ENCODE measurements at places on chromosomes 6 and 20.
A peak's percentile ranks its signal among the peaks of the same experiment; 100 is the strongest.

GRCh38 chr6:168152306-168152963 lies 73.4 kb upstream of the FRMD1 start:
- no peak for DNase-seq

GRCh38 chr6:130143709-130144108 lies 79.0 kb downstream of the SAMD3 start:
- no peak for DNase-seq

- no peak for DNase-seq
These were observed 52.5 kb downstream of the ATG5 start for GRCh38 chr6:106273087-106273486.

GRCh38 chr6:168158980-168159349 lies 80.0 kb upstream of the FRMD1 start:
- DNase-seq: no peak

GRCh38 chr6:65771946-65772345 lies 64.9 kb upstream of the EYS start:
- DNase-seq: no peak

DNA sequence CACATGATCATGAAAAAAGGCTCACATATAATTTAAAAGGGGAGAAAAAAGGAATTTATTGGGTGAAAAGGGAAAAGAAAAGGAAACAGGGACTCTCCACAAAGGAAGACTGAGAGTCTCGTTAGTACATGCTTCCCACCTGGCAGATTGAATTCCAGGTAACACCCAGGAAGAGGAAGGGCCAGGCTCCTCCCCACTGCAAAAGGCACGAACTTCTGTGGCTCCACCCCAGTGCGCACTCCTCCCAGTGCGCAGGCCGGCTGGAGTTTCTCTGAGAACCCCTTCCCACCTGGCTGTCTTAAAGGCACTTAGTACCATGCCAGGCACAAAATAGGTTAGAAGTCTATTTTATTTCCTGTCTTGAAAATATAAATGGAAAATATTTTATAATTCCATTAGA lies 129.8 kb downstream of the COL12A1 start:
- DNase-seq: no peak

GRCh38 chr20:25858495-25859425 lies 162.1 kb upstream of the ZNF337 start:
- no peak for DNase-seq

DNA sequence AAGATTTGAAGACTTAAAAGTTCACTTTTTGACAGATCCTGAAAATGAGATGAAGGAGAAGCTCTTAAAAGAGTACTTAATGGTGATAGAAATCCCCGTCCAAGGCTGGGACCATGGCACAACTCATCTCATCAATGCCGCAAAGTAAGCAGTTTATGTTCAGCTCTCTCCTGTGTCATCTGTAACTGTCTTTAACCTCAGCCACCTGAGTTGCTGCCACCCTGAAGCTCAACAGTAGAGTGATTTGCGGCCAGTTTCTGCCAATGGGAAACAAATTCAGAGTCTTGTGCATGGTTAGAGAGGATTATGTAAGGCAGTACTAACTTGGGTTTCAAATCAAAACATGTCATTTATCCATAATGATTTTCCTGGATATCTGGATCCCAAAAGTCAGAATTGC lies 10.1 kb downstream of the TNFAIP3 start:
- no peak for DNase-seq

DNA sequence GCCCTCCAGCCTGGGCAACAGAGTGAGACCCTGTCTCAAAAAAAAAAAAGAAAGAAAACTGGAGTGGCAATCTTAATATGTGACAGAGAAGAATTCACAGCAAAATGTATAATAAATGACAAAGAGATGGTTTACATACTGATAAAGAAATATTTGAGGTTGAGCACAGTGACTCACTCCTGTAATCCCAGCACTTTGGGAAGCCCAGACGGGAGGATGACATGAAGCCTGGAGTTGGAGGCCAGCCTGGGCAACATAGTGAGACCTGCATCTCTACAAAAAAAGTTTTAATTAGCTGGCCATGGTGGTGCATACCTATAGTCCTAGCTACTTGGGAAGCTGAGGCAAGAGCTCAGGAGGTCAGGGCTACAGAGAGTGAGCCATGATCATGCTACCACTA lies 12.4 kb upstream of the DEFB118 start:
- DNase-seq: no peak

DNA sequence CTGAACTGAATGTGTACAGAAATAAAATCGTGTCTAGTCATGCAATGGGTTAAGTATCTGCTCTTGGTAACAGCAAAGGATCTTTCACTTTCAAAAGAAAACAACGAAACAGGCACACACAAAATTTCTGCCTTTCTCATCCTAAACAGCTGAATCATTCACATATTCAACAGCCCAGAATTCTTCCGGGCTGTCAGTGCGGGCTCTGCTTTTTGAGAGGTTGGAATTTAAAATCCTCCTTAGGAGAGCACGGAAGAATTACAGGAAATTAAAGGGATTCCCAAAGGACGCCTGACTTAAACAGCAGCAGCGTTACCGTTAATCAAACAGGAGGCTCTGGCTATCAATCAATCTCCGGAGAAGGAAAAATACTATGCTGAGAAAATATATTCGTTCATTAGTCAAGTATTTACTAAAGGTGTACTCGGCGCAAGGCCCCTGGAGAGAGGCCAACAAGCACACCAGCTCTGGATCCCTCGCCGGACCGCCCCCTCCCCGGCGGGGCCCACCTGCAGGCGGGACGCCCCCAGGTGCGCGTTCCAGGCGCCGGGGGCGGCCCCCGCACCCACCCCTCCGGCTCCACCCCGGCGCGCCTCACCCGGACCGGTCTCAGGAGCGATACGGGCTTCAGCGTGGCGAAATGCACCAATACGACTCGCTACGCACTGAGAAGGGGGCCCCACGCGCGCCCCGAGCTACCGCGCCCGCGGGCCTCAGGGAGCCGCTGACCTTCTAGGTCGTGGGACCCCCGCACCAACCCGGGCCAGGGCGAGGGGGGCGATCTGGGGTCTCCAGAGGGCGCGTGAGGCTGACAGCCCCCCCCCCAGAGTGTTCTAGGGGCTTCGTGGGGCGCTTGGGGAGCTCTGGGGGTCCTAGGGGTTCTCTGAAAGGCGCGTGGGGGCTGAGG lies 1.0 kb downstream of the NAPB start:
- DNase-seq: peak; percentile 64

- no peak for DNase-seq
These were observed 32.7 kb downstream of the PLN start for GRCh38 chr6:118580585-118581419.

- no peak for DNase-seq
These were observed 154.9 kb downstream of the FOXA2 start for GRCh38 chr20:22429175-22430153.

- no peak for DNase-seq
These were observed 413.9 kb upstream of the JARID2 start for GRCh38 chr6:14831937-14832336.

DNA sequence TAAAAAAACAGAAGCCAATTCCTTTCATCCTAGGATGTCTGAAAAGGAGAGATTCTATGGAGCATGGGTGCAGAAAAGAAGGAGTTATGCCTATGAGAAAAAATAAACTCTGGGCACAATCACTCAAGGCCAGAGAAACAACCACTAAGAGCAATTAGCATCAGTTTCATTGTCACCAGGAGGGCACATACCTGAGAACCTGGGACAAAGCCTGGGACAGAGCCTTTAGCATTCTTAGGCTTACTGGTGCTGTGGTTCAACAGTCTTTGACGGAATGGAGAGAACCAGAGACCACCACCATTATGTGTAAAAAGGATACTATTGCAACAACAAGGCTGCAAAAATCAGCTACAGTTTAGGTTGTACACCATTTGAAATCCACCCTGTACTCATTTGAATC lies 29.4 kb upstream of the BCKDHB start:
- no peak for DNase-seq

DNA sequence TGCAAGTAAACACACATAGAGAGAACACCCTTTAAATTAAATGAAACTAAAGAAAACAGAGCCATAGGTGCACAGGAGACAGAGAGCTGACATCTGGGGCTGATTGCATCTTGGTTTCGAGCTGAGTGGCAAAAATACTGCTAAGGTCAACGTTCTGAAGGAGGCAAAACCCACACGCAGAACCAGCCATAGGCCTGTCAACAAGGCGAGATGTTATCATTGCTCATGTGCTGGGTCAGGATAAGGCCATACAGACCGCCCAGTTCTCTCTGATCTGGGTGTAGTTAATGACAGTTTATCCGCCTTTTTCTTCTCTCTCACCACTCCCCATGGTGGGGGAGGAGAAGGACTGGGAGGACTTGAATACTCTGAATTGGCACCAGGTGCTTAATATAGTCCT lies 4.5 kb upstream of the FAM110A start:
- DNase-seq: no peak

GRCh38 chr6:6656287-6656686 lies 67.8 kb downstream of the LY86 start:
- no peak for DNase-seq

DNA sequence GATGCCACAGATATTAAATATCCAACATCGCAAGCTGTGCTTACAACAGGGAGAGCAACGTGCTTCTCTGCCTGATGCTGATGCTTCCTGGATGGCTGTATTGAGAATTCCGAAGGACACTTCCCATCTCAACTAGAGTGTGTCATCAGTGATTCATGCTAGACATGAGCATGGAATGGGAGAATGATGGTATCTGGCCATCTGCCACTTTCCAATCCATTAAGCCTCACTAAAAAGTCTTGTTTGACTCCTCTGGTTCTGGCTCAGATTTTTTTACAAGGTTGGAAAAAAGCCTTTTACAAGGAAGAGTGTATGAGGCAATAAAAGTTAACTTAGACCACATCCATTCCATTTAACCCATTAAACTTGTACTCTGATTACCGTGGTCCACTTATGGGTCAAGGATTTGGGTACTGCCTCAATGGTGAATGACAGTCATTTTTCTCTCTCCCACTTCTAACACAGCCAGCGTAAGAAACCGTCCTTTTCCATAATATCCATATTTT lies 265.3 kb downstream of the UST start:
- no peak for DNase-seq

GRCh38 chr6:39003072-39003471 lies 45.5 kb upstream of the GLP1R start:
- DNase-seq: no peak

- DNase-seq: no peak
These were observed 501 bp upstream of the ELOVL5 start for GRCh38 chr6:53349209-53349693.

- no peak for DNase-seq
These were observed 672.8 kb downstream of the KIF16B start for GRCh38 chr20:15900443-15900842.

DNA sequence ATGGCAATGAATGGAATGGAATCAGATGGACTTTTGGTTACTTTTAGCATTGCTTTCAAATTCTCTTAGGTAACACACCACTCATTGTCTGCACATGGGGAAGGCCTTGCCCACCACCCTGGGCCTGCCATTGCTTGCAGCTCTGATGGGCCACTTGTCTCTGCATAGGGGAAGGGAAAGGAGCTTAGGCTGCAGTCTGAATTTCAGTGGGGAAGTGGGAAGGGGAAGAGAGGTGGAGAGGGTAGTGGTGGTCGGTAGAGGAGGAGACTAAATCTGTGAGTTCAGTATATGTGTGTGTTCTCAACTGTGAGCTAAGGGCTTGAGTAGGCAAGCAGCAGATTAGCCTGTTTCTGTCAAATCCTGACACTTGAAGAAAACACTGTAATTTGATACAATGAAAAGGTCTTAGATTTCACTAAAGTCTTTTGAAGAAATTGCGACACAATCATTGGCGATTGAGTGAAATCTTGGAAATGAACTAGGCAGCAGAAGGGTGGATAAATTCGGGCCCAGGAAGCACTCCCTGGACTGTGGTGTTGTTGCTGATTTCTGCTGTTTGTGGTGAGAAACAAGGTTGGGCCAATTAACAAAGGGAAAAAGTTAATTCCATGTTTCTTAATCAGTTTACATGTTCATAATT lies 80.6 kb downstream of the OTOR start:
- DNase-seq: no peak

DNA sequence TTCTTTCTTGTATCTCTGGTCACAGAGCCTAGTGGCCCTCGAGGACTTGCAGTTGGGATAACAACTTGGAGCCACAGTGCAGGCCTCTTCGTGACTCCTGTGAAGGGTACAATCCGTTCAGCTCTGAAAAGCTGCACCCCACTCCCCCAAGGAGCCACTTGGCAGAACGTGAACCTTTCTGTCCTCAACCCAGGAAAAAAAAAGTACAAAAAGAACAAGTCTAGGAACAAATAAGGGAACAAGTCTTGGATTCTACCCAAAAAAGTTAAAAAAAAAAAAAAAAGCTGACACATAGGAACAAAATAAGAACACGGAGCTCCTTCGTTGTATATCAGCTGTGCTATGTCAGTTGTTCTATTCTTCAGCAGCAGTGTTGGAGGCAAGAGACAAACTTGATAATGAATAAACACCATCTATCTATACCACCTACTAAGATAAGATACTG lies 77.9 kb upstream of the TULP1 start:
- DNase-seq: no peak

DNA sequence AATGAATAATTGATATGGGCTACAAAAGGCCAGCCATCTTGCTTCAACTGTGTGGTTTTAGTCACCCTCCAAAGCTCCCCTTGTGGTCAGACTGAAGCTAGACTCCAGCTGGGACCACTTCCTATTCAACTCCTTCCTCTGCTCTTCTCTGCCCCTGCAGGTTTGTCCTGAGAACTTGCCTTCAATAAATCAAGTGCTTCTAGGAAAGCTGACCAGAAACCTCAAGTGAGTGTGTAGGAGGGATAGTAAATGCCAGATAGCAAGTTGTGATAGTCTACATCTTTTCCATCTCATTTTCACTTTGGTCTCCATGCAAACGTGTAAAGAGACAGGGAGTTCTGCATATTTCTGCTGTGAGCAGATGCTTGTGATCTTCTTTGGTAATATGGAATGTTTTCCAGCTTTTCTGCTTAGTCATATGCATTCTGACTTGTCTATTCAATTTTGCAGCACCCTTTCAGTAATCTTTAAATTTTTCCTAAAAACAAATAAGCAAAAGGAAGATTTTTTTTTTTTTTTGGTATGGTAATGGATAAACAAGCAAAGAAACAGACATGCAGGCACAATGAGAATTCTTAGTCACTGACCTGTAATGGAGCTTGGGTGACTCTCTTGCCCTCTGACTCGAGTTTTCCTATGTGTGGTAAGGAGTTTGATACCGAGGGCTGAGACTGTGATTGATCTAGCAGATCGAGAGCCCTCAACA lies 201.3 kb upstream of the BTBD3 start:
- DNase-seq: no peak

- no peak for DNase-seq
These were observed 85.1 kb downstream of the NCOA3 start for GRCh38 chr20:47586649-47587294.

DNA sequence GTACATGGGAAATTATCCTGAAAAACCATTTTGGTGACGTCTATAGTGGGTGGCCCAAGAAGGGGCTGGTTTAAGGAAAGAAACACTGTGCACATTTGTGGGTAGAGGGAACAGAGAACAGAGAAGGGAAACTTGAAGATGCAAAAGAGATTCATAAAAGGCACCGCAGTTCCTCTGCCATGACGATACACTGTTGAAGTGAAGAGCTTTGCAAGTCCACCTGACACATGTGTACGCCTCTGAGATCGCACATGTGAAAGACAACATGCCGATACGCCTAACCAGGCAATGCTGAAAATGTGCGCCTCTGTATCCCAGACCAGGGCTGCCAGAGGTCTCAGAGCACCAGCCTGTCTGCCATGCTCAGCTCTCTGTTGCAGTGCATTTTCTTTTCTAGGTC lies 180.9 kb downstream of the KIF16B start:
- no peak for DNase-seq
